ENCODE measurements at places on chromosomes 5 and 9.

DNA sequence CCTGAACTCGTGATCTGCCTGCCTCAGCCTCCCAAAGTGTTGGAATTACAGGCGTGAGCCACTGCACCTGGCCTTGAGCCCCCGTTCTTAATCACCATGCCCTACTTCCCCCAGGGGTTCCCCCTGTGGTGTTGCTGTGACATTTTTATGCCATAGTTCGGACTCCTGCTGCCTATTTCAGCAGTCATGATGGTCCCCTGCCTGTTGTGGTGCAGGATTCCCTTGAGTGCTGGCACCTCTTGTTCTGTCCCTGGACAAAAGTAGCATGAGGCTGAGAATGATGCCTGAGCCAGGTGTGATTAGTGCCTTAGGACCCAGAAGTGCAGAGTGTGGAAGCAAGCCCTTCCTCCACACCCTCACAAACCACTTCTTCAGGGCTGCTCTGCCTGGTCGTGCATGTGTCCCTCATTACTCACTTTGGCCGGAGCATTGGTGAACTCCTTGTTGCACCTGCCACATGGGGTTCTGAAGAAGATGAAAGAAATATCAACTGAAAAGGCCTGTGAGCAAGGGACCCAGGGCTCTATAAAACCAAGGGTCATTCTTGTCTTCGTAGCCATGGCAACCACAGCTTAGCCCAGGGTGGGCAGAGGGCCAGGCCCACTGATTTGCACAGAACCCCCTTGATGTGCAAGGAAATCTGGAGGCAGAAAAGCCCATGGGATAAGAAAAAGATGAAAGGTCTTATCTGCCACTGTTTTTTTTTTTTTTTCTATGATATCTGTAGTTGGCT is 228.0 kb downstream of the NTRK2 start:
- DNase-seq, result no peak

DNA sequence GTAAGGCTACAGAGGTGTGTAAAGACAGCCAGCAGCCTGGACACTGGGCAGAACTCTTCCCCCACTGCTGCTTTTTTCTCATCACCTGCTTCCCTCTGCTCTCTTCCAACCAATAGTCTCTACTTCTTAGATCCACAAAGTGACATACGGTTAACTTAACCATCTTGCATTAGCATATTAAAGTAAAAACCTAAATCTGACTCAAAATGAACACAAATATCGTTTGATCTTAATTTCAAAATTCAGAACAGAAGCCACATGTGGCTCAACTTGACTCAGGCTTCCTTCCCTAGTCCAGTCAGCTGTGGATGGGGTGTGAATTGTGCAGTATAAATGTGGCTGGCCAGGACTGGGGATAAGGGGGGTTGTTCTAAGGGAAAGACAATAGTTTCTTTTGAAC is 114.3 kb downstream of the STARD4 start:
- DNase-seq, result no peak

- no peak for DNase-seq
Observed at GRCh38 chr9:111362526-111362925, 32.5 kb upstream of the OR2K2 start.

DNA sequence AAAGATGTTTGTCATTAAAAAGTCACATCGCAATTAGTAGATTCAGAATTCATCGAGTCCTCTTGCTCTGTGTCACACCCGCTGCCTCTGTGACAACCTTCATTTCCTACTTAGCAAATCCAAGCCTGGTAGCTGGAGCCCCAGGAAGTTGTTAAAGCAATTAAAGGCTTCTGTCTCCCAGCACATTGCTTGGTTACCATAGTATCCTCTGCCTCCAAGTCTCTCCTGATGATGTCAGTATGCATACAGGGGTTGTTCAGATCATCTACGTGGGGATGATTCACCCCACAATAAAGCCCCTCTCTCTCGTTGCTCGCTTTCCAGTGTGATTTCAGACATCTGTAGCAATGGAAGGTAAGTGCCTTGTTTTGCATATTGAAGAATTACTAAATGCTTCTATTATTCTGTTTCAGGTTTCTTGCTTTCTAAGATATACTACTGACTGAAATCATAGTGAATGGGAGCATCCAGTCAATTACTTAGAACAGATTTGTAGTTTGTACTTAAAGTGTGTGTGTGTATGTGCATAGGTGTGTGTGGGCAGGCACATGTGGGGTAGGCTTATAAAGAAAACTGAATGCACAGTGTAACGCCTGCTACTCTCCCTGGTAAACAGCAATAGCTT is 52.9 kb downstream of the PAM start:
- DNase-seq, result peak; percentile 88

DNA sequence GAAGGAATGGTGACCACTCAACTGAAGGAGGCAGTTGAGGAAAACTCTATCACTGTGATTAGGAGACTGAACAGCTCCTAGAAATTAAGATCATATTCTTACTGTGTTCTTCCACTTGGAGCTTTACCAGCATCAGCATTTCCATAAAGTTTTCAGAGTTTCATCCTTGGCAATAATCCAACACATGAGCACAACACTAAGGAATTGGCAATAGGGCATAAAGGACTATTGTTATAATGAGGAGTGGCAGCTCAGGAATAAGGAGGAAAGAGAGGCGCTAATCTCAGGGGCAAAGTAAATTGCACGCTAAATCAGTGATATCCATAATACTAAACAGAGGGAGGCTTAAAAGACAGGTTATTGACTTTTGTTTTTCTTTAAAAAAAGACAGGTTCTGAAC is 338.9 kb downstream of the EFNA5 start:
- DNase-seq, result peak; percentile 37

- DNase-seq, result no peak
Observed at GRCh38 chr9:129885018-129885669, 49.9 kb downstream of the USP20 start.

- no peak for DNase-seq
Observed at GRCh38 chr9:20394969-20395368, 227.3 kb downstream of the MLLT3 start.

- DNase-seq, result no peak
Observed at GRCh38 chr5:179488491-179488890, 61.9 kb upstream of the RUFY1 start.

DNA sequence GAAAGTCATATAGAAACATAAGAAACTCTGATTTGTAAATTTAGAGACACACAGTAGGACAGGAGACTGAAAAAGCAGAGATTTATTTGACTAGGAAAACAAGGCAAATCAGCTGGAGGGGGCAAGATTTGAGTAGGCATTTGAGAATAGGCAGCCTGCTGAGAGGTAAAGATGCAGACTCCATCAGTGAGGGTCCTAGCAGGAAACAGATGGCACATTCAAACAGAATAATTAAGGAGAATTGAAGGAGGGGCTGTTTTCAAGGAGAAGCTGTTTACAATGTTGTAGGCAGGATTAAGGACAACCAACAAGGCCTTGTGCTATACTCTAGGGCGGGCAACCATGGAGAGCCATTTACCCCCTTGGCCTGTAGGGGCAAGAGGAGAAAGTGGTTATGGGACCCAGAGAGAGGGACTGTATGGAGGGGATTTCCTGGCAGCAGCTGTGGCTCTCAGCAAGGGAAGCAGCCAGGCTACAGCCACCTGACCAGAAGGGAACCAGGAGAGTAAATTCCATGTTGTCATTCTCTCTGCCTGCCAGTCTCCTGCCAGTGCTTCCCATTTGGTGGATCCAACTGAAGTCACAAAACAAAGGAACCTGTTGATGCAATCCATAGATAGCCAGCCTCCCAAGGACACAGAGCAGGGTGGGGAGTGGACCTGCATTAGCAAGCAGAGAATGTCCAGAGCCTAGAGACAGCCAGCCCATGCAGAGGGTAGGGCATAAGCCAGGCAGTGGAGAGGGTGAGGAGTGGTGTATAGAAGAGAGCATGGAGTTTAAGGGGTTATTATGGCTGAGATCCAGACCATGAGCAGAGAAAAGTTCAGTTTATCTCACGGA is 38.2 kb downstream of the PAPPA start:
- no peak for DNase-seq
